ENCODE measurements at places on chromosomes 16 and 17. TPM values are rescaled to one million over a fixed set of nuclear protein-coding genes. Genes with fewer than 3 reads are reported as not detected.

CMTM2 gene
- polyA plus RNA-seq: 11.0 TPM

NGFR gene
- 0.19 TPM for polyA plus RNA-seq

ELMO3 gene
- polyA plus RNA-seq: 6.4 TPM

CALB2 gene
- not detected for polyA plus RNA-seq

CA5A gene
- polyA plus RNA-seq: not detected

DNA sequence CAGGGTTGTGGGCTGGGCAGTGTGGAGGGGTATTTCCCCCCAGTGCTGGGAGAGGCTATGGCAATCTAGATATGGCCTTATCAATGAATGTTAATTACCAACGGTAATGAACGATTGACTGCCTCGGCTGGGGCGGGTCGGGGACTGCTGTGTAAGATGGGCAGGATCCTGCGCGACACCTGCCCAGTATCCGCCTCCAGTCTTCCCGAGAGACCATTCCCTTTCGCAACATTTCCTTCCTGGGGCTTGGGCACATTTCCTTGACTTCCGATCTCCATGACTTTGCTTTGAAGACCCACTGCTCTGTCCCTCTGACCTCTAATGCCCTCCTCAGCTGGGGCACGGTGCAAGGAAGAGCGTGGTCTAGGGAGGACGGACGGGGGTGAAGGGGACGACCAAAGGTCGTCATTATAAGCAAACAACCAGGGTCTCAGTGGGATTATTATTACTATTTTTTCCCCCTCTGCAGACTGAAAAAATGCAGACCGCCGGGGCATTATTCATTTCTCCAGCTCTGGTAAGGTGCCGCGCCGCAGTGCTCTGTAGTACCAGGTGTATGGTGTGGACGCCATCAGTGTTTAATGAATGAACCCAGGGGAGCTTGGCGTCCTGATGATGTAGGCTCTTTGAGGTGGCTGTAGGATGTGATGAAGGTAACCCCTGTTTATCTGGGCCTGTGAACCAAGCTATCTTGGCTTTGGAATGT lies 506 bp downstream of the ATP5MC1 start:
- DNase-seq: peak; percentile 39

GRCh38 chr17:34886831-34887230 lies 74.4 kb downstream of the CCT6B start:
- DNase-seq: no peak

DNA sequence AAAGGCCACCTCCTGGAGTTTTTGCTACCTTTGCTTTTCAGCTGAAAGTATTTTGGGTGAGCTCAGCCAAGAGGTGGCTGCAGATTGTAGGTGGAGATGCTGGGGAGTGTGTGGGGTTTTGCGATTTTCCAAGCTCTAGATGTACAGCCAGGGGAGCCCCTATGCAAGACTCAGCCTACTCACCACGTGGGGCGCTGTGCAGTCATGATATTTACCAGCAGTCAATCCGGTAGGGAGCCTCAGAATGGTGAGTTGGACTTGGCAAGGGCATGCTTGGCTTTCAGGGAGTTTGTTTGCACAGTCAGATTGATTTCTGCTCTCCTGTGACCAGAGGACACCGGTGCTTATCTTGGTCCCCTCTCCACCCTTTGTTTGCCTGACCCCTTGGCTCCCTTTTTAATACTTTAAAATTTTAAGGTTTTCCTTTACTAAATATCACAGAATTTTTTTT lies 175.3 kb downstream of the UTP18 start:
- DNase-seq: no peak

DNA sequence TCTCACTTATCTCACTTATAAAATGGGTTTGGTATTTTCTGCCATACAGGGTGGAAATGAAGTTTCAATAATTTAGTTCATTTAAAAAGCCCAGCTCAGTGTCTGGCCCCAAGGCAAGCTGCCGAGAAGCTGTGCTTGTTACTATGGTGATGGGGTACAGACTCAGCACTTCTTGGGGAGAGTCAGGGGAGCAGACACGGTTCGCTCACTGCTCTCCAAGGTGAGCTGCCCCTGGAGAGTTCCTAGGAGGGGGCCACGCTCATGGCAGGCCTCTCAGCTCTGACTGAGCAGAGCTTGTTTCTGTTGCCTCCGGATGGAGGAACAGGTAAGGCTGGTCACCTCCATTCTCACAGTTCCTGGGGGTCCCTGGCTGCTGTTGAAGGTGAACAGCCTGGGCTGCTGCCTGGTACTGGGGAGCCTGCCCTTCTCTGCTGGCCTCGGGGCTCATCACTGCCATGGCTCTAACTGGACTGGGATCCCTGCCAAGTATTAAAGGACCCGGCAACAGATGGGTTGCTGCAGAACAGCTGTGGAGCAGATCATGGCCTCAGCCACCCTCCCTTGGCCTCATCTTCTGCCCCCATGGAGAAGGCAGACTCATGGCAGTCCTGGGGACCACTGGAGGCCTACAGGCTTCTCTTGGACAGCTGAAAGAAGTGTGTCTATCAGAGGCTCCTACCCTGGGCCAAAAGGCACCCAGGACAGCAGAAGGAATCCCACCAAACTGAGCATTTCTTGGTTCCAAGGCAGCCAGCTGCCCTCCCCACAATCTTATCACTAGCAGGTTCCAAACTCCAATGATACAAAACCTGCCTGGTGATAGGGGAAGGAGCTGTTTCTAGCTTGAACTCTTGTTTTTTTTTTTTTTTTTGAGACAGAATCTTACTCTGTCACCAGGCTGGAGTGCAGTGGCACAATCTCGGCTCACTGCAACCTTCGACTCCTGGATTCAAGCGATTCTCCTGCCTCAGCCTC lies 25.9 kb upstream of the SPATA32 start:
- DNase-seq: no peak

DNA sequence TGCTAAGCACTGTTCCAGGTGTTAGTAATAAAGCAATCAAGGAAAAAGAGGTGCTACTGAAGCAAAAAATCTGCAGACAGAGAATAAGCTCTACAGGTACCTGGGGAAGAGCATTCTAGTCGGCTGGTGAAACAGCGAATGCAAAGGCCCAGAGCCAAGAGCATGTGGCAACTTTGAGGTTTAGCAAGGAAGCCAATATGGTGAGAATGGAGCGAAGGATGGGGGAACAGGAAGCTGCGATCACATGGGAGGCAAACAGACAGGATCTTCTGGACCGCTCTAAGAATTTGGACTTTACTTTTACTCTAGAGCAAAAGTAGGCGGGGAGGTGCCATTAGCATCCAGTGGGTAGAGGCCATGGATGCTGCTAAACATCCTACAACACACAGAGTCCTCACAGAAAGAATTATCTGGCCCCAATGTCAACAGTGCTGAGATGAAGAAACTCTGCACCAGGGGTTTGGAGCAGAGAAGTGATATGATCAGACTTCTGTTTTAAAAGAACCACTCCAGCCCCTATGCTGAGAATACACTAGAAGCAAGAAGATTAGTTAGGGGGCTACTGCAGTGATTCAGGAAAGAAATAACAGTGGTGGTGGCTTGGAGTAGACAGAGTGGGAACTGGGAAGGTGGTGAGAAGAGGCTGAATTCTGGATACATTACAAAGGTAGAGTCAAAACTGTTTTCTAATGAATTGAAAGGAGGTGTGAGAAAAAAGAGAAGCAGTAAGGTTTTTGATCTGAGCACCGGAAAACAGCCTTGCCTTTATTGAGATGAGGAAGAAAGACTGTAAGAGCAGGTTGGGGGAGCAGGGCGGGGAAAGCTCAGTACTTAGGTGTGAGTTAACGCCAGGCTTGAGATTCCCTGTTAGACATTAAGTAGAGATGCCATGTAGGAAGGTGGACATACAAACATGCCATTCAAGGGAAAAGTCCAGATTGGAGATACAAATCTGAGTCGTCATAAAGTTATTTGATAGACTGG lies 11.0 kb downstream of the EFTUD2 start:
- DNase-seq: peak; percentile 48

GRCh38 chr16:64159976-64160375 lies 961.9 kb downstream of the CDH11 start:
- no peak for DNase-seq

Measured in CD14-positive monocyte (primary cell).